GM12878 (cell line): ENCODE measurements at places on chromosomes 4 and X.

GRCh38 chrX:68694435-68695205 is 47.2 kb downstream of the STARD8 start:
- DNase-seq: no peak

DNA sequence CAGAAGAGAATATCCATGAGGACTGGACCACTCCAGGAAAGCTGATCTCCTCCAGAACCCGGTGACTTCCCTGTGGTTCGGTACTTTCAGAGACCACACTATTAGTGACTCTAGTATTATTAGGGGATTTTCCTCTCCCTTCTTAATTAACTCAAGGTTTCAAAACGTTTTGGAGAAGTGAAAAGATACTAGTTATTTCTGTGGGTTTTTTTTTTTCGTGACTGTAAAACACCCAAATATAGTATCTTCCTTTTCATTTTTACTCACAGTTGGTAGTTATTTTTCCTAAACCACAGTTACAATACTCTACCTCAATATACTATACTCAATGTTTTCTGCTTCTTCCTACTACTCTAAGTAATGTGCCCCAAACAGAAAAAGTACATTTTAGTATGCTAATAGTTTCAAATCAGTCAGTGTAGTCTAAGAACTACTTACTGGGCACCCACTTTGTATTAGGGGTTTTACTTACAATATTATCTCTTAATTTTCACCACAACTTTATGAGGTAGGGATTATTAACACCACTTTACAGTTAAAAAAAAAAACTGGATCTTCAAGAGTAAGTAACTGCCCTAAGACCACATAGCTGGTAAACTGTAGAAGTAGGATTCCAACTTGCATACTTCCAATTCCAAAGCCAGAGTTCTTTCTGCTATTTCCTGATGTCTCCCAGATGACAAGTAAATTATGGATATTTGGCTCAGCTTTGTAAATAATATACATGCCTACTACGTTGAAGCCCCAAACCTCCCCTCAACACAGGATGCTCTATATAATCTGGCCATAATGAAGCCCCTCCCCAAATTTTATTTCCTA is 45.0 kb downstream of the SLC9A7 start:
- DNase-seq: peak; percentile 82

GRCh38 chr4:153741541-153741940 is 18.3 kb downstream of the RNF175 start:
- no peak for DNase-seq

DNA sequence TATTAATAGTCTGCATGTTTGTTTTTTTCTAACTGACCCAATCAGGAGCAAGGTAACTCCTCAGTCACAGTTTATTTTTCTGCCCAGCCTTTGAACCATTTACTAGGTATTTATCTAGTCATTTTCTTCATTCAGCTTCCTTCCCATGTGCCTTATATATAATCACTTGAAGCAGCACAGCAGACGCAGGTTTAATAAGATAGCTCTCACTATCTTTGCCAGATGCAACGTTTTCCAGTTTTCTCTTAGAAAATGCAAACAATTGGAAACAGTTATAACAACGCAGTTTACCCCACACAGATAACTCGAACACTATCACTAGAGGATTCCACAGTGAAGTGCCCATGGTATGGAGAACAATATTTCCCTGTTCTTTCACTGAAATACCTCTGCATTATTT is 56.4 kb upstream of the NFKB1 start:
- no peak for DNase-seq

DNA sequence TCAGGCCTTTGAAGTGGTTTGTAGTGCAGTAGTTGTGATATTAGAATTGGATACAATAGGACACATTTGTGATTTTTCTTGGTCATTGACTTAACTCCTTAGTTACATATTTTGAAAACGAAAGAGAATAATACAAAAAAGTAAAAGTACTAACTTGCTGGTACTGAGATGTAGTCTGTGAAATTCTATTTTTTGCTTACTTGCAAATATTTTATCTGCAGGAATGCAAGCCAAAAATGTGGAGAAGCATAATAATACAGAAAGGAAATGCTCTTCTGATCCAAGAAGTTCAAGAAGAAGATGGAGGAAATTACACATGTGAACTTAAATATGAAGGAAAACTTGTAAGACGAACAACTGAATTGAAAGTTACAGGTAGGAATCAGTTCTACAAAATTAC is 46.7 kb upstream of the TEX13A start:
- no peak for DNase-seq

DNA sequence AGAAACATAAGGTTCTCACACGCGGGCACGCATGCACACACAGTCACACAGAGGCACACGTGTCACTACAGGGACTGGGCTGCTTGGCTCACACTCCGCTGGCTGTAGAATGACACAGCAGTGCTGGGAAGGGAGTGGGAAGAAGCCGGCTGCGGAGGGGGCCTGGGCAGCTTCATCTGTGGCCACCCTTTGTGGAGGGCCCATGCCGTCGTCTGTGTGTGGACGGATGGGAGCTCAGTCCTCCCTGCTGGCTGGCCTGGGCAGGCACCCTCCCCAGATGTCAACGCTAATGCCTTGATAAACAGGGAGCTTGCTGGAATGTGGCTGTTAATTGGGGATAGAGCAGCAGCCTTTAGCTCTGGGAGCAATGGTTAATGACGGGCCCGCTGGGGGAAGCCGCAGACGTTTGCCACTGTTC is 621.1 kb downstream of the BCOR start:
- no peak for DNase-seq

DNA sequence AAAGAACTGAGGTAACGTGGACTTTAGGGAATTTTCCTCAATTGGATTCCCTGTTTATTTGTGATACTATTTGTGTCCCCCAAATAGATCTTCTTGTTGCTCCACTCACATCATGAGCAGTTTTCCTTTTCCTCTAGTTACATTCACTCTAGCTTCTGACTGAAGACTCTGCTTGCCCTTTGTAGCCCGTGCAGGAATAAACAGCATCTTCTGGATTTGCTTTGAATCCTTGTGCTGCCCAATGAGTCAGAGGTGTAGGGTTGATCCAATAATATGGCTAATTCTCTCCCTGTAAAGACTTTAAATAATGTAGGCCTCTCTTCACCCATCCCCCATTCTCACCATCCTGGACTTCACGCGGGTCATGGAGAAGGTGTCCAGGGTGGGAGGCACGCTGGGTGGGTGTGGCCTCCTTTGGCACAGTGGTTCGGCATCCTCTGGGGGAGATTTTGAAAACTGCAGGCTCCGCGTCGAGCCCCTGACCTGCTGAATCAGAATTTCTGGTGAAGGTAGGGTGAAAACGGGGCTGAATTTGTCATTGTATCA is 9.0 kb downstream of the HAND2 start:
- no peak for DNase-seq

- no peak for DNase-seq
Observed at GRCh38 chr4:167688660-167689142, 403.6 kb upstream of the ANXA10 start.

- DNase-seq: no peak
Observed at GRCh38 chrX:84188320-84188834, 378 bp upstream of the RPS6KA6 start.

DNA sequence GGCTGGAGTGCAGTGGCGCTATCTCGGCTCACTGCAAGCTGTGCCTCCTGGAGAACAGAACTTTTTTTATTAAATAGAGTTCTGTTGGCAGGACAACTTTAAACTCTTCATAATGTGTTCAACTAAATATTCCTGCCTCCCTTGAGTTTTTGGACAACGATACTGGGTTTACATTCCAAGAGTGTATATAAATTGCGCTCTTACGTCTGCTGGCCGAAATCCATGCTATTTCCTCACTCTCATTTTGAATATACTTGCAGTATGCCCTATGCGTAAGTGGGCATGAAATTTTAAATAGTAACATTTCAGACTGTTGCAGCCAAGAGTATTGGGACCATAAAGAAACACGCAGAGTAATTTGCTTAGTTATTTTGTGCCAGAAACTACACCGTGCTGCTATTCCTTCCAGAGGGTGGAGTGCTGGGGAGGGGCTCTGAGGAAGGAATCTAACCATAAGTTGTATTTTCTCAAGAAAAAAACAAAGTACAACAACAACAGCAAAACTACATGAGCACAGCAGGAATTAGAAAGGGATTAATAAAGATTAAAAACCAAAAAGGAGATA is 480.0 kb downstream of the NLGN4X start:
- no peak for DNase-seq

GRCh38 chr4:132218406-132218805 is 930.7 kb upstream of the PCDH10 start:
- no peak for DNase-seq

DNA sequence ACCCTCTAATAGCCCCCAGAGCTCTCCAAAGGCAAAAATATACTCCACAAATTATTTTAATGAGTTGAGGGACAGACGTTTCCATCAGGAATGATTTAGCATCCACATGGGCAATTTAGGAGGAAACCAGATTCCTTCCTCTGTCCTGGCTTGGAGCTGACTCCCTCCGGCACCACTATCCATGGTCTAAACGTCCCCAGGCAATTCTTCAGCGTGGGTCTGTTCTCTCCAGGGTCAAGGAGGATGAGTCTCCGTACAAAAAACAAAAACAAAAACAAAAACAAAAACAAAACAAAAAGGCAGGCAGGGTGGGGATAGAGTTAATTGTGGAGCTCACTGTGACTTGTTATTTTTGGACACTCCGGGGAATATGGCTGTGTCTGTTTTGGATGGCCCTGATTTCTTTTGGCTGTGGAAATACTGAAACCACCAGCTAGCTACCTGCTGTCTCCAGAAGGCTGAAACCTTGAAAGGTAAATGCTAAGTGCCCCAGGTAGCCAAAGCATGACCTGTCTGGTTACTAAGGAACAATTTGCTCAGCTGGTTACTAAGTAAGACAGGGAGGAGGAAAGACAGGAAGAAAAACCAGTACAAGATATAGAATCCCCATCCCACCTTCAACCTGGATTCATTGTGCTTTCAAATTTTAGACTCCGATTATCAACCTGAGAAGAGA is 419.1 kb upstream of the LCORL start:
- DNase-seq: no peak

- DNase-seq: no peak
Observed at GRCh38 chrX:43108828-43109227, 330.9 kb upstream of the PPP1R2C start.

GRCh38 chrX:9279234-9279544 is 185.7 kb upstream of the TBL1X start:
- DNase-seq: no peak

DNA sequence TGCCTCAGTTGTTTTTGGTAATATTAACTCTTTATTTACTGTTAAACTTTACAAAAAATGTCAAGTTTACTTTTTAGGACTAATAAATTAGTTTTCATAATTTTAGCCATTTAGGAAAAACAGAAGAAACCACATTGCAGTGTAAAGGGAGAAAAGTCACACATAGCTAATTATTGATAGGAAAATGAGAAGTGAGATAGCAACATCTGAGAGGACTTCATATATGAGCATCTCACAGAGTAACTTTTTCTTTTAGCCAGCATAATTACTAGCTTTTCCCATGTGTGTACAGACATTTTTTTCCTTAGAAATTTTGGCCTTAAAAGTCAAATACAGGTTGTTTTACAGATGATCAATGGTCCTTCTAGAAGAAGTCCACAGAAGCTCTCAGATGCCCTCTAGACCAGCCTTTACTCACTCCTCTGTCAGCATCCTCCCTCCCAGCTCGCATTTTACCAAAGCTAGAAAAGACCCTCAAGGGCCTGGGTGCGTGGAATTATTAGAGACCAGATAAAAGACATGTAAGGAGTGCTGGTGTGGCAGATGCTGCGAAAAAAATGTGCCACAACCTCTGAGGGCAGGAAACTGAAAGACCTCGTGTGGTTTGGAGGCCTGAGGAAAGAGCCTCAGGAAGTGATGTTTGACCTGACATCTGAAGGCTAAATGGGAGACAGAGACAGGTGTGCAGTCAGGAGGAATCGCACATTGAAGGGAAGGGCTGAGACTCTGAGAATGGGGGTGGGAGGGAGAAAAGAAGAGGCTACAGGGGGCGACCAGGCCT is 156.9 kb downstream of the CBR4 start:
- DNase-seq: peak; percentile 24

DNA sequence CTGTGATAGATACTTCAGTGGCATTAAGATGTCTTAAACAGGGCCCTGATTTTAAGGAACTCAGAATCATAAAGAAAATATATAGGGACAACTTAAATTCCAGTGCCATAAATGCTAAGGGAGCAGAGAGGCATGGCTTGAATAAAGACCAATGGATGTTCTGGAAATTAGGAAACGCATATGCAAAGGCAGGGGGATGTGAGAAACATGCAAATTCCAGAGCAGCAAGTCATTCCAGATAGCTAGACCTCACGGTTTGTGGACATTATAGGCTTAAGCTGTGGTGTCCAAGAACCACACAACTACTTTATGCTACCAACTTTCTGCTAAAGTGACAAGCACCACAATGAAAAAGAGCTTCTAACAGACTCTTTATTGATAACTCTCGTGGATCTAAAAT is 132.6 kb upstream of the ANK2 start:
- DNase-seq: no peak

DNA sequence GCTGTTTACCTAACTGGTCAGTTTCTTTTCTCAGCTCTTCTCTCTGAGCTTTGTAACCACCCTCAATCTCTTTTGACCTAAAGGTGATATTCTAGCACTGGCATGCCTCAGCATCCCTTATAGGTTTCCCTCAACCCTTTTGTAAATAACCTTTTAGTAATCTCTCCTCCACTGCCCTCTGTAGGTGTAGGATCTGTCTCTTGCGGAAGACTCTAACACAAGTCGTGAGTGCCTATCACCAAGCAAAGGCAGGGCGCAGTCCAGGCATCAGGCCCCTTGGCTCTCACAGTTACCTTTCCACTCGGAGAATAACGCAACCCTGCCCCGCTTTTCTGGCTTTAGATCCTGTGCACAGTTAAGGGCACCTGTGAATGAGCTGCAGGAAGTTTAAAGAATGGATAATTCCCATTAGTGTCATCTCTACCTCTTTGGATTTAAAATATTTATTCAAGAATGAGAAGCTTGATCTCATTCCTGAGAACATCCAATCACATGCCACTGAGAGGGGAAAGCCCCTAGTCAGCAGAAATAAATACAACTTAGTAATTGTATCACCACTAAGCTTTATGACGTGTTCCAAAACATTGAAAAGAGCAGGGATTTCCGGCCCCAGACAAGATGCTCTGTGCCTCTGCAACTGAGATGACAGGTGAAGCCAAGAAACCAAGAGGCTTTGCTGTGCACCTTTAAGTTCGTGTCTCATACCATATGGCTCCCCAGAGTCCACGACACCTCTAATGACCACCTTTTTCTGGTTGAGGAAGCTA is 58.8 kb downstream of the SPINK2 start:
- DNase-seq: no peak

DNA sequence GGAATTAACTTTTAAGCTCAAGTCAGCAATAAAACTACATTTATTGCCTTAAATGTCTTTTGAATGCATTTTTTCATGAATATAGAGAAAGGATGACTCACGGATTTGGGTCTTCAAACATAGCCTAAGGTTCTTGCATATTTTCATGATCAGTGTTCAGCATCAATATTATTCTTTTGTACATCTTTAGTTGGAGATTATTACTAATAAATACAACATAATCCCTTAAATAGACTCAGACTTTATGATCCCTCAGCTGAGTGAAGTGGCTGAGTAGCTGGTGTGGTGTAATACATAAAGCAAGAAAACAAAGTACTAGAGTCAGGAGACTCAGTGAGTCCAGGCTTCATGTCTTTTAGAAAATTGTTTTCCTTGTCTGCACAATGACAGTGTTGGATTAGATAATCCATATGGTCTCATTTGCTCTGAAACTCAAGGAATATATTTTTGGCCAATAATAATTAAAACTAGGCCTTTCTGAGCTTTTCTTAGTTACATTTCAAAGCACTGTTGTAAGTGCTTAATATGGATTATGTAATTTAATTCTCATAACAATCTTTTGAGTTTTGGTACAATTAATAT is 78.3 kb upstream of the UNC5C start:
- no peak for DNase-seq
